ENCODE measurements at places on chromosomes 11 and 22. TPM values are rescaled to one million over a fixed set of nuclear protein-coding genes. Genes with fewer than 3 reads are reported as not detected.

QSER1 gene
- total RNA-seq, result 21.6 TPM

TRIOBP gene
- total RNA-seq, result 176 TPM

C22orf31 gene
- not detected for total RNA-seq

INS gene
- total RNA-seq, result not detected
